ENCODE measurements at places on chromosomes 16 and 17.

- DNase-seq: no peak
Observed at GRCh38 chr17:28426081-28426519, 20.1 kb upstream of the SLC46A1 start.

GRCh38 chr17:56966338-56966737, 5.5 kb upstream of the COIL start:
- no peak for DNase-seq

DNA sequence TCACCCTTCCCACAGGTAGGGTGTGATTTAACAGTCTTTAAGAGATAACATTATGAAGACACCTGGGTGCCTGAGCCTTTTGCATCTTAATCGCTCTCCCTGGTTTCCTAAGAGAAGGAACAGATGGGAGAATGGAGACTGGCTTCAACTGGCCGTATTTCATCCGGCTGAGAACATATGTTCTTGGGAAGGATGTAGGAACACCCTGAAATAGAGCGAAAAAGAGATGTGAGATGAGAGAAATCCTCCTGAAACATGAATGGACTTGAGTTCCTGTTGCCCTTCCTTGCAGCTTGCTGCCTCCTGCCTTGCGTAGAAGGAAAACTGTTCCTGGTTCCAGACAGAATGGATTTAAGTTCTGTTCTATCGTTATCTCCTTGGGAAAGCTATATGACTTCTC, 385.4 kb upstream of the RBFOX1 start:
- DNase-seq: no peak

DNA sequence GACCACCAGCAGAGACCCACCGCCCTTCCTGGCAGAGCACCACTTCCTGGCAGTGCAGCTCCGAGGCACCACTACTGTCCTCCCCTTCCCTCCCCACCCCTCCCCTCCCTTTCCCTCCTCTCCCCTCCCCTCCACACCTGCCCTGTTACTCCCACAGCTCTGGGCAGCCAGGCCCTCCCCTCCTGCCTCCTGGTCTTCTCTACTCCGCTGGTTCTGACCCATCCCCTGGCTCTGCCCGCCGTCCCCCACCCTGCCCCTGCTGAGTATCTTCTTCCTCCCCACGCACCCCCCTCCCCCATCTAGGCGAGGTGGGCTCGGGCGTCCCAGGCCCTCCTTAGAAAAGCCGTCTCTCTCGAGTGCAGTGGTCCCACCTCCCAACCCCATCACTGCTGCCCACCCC, 77.7 kb downstream of the AMFR start:
- DNase-seq: no peak

DNA sequence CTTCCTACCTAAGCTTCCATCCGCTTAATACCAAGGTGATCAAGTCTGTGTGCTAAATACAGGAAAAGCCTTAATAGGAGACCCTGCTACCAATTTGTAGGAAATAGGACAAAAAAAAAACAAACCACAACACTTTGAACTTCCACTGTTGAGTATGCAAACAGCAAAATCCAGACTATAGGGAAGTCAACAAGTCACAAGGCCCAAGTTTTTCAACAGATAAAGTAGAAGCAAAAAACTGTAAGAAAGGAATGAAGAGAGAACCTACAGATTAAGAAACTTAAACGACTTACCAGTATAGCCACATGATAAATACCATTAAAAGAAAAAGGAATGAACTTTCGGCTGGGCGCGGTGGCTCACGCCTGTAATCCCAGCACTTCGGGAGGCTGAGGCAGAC, 7.4 kb downstream of the USP22 start:
- no peak for DNase-seq

DNA sequence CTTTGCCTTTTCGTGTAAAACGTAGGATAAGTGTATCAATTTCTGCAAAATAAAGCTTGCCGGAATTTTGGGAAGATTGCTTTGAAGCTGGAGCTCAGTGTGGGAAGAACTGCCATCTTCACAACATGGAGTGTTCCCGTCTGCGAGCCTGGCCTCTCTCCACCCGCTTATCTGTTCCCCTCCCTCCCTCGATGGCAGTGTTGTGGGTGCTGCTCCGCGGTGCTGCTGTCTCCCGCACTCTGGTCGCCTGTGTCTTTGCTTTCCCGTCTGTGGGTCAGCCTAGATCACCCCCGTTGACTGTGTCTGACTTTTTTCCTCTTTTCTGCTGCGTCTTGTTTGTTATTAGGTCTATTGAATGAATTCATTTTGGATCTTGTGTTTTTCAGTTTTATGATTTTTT, 17.0 kb downstream of the ACSF3 start:
- no peak for DNase-seq

- DNase-seq: no peak
Observed at GRCh38 chr17:63150490-63150889, 184.5 kb downstream of the TANC2 start.

DNA sequence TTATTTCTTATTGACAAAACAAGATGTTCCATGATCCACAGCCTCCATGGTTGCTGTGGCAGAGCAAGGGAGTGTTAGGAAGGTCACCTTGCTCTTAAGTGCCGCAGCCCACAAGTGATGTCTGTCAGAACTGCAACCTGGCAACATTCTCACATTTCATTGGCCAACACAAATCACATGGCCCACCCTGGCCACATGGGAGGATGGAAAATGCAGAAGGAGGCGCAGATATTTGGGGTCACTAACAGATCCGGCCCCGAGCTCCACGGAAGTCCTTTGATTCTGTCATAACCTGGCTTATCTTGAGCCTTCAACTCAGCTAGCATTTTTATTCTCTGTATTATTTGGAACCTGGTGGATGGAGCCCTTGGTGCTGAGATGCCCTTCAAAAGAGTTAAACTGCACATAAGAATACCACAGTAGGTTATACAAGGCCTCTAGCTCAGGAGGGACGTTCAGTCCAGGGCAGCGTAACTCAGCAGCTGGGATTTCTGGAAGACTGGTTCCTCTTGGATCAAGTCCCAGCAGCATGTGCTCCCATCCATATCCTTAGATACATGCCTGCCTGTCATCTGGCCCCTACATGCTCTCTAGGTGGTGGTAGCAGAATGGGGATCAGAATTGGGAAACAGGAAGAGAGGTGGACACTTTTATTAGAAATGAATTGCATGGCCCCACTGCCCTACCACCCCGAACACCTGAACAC, 508.1 kb downstream of the HAPSTR1 start:
- no peak for DNase-seq

DNA sequence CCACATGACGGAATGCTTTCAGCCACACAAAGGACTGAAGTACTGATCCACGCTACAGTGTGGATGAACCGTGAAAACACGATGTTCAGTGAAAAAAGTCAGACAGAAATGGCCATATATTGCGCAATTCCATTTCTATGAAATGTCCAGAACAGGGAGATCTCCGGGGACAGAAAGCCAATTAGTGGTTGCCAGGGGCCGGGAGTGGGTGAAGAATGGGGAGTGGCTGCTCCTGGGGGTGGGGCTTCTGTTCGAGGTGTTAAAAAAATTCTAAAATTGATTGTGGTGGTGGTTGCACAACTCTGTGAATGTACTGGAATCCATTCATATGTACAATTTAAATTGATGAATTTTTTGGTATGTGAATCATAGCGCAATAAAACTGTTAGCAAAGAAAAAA, 154.8 kb upstream of the HSBP1 start:
- no peak for DNase-seq

DNA sequence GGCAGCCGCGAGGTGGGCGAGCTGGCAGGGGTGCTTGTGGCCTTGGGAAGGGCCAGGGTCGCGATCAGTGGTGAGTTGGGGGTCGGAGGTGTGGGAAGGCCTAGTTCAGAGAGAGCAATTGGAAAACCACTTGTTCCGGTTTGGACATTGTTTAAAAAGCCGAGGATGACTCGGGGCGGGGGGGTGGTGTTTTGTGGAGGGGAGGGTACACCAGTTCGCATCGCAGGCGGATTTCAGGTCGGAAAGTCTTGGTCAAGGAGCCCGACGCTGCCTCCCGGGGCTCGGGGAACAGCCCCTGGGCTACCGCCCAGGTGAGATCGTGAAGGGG, 66.4 kb downstream of the KPNA2 start:
- no peak for DNase-seq

- DNase-seq: no peak
Observed at GRCh38 chr16:83116274-83116892, 489.6 kb downstream of the CDH13 start.

- DNase-seq: no peak
Observed at GRCh38 chr17:77315010-77315409, 174.2 kb downstream of the SEC14L1 start.

- no peak for DNase-seq
Observed at GRCh38 chr16:80176114-80176513, 364.7 kb upstream of the DYNLRB2 start.

GRCh38 chr16:79659344-79659743, 58.8 kb upstream of the MAF start:
- no peak for DNase-seq

- DNase-seq: no peak
Observed at GRCh38 chr17:4806456-4806776, 536 bp upstream of the PLD2 start.

DNA sequence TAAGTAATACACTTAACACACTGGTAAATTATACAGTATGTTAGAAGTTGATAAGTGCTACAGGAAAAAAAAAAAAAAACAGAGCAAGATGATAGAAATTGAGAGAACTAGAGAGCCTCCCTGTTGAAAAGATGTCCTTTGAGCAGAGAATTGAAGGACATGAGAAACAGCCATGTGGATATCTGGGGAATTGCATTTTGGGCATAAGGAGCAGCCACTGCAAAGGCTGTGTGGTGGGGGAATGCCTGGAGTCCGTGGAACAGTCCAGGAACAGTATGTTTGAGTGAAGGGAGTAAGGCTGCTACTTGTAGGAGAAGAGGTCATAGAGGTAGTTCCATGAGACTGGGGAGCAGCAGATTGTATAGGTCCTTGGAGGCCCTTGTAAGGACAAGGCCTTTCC, 178.4 kb downstream of the FTO start:
- DNase-seq: no peak
